Activated effector memory CD4-positive, alpha-beta T cell treated with Interleukin-2 at 50 U/mL for 16 hours (primary cell): ENCODE measurements at places on chromosomes 1 and 21.

- DNase-seq: no peak
These were observed 18.5 kb downstream of the SELL start for GRCh38 chr1:169692756-169693460.

GRCh38 chr1:226097866-226098625 is 35.5 kb downstream of the H3-3A start:
- no peak for DNase-seq

- DNase-seq: no peak
These were observed 207.1 kb downstream of the AKT3 start for GRCh38 chr1:243642936-243643335.

- DNase-seq: no peak
These were observed 56.6 kb downstream of the KIF21B start for GRCh38 chr1:200966934-200967333.

DNA sequence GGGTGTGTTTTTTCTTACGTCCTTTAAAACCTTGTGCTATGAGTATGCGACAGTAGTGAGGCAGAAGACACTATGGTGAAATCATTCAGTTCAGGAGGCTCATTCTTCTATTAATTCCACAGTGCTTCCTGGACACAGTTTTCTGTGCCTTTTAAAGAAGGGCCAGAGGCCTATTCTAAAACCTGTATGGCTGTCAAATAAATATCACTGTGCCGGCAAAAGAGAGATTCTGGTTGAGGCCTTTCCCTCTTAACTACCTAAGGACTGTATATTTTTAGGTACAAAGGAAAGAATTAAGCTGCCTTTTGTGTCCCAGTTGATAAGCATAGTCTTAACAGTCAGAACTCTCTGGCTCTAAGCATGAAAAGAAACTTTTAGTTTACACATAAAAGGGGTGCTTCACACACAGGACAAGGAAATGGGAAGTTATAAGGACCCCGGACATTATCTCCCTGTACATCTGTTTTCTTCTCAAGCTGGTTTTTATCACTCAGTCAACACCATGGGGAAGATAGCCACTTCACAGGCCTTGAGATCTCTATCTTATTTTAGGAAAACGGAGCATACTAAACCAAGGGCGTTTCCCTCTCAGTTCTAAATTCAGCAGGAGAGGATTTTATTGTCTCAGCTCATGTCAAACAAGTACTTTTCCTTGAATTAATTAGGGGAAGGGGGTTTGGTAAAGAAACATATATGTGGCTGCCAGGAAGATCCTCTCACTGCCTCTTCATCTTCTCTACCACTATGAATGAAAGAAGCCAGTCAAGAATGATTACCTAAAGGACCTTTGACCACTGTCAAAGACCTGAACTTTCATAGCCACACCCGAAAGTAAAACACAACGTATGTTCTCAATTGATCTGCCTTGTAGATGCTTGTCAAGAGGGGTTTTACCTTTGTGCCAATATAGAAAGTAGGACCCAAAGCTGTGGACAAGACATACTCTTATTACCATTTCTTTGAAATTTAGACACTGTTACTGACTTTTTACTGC is 71.4 kb upstream of the HSPA13 start:
- no peak for DNase-seq

- DNase-seq: no peak
These were observed 1.7 kb upstream of the FRRS1 start for GRCh38 chr1:99768104-99768503.

DNA sequence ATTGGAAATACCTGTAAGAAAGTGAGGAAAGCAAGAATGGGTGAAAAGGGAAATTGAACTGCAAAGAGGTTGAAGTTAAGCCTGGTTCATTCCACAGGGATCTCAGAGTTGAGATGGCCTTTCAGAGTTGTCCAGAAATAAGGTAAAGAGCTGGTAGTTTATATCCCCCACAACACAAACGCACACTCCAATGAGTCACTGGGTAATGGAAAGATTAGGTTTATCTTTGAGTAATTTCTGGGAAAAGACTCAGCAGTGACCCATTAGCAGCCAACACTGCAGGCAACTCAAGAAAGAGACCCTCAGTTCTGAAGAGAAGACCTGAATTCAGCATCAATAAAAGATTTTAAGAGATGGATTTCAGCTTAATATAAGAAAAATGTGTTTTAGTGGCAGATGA is 485.5 kb downstream of the PTPRC start:
- DNase-seq: no peak

DNA sequence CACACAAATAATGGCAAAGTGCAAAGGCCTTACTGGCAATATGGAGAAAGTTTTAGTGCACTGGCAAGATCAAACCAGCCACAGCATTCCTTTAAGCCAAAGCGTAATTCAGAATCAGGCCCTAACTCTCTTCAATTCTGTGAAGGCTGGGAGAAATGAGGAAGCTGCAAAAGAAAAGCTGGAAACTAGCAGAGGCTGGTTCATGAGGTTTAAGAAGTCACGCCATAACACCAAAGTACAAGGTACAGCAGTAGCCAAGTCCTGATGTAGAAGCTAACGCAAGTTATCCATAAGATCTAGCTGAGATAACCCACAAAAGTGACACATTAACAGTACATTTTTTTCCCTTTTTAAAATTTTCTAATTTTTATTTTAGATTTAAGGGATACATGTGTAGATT is 57.1 kb downstream of the SLC27A3 start:
- no peak for DNase-seq

GRCh38 chr1:1242461-1243265 is 3.9 kb downstream of the C1QTNF12 start:
- no peak for DNase-seq

GRCh38 chr1:46659307-46659870 is 8.8 kb downstream of the ATPAF1 start:
- DNase-seq: no peak

GRCh38 chr1:46719689-46720088 is 775 bp upstream of the EFCAB14 start:
- DNase-seq: no peak

DNA sequence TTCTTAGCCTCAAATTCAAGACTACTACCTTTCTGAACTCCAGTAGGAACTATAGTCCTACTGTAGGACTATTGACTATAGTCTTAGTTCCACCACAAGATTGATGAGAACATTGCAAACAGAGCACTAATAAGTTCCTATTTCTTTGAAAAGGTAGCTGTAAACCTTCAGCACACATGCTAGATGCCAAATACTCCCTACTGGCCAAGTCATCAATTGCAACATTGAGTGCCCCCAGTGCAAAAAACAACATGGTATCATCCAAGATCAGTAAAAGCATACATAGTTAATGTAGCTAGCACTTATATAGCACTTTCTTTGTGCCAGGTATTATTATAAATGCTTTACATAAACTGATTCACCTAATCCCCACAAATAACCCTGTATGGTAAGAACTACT is 99.8 kb downstream of the MRPL39 start:
- DNase-seq: no peak

DNA sequence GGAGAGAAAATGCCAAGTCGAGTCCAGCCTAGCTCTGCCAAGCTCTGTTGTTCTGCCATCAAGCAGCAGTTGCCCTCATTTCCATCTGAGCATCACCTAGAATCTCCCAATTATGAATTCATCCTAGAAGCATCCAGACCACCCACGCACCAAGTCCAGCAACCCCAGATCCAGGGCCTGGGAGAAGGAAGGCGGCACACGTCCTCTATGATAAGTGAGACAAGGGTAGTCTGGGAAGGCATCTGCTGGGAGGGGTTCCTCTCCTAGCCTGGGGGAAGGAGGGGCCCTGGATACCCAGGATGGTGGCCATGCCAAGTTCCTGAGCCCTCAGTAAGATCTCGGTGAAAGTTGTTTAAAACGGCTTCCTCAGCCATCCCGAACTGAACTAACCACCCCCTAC is 70.7 kb downstream of the VWA5B1 start:
- no peak for DNase-seq

DNA sequence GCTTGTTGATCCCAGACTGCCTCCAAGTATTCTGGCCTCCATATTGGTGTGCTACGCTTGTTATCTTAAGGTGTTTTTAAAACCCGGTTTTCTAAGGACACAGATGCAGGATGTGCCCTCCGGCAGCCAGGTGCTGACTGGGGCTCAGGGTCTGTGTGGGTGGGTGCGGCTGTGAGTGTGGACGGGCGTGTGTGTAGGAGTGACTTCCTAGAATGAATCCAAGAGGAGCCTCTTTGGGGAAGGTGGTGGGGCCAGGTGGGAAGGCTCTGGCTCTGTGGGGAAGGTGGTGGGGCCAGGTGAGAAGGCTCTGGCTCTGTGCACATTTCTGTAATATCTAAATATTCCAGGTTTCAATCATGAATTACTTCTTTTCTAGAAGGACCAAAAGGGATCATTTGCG is 12.8 kb upstream of the TSPEAR start:
- DNase-seq: no peak

- no peak for DNase-seq
These were observed 10.2 kb downstream of the SETSIP start for GRCh38 chr1:92065042-92065441.

DNA sequence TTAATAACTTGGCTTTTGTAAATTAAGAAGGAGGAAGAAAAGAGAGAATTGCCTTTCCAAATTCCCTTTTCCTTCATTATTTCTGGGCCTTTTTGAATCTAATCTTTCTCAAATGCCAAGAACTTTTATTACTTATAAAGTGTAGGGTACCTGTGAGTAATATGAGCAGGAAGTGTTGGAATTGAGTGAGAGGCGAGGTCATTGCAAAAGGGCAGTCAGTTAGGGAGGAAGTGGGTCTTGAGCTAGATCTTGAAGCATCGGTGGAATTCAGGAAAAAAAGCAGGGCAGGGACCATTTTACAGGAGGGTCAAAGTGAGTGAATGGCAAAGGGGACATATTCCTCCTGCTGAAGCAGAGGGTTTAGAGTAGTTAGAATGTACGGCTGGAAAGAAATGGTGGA is 23.4 kb downstream of the DDI2 start:
- no peak for DNase-seq

GRCh38 chr1:68129536-68130250 is 79.3 kb upstream of the DIRAS3 start:
- DNase-seq: no peak

DNA sequence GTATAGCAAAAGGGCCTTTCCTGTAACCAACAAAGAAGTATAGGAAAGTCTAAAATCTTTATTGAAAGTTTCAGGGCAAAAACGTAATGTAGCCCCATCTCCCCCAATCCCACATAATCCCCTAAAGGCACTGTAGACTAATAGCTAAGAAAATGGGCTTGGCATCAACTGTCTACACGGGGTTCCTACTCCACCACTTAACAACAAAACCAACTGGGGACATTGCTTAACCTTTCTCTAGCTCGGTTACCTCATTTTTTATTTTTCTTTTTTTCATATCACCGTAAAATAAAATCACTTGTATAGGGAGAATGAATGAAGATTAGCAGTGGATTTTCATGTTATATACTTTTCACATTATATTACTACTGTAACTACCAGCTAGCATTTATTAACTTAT is 12.3 kb downstream of the MACF1 start:
- no peak for DNase-seq

GRCh38 chr1:231603598-231604275 is 22.9 kb upstream of the DISC1 start:
- no peak for DNase-seq

DNA sequence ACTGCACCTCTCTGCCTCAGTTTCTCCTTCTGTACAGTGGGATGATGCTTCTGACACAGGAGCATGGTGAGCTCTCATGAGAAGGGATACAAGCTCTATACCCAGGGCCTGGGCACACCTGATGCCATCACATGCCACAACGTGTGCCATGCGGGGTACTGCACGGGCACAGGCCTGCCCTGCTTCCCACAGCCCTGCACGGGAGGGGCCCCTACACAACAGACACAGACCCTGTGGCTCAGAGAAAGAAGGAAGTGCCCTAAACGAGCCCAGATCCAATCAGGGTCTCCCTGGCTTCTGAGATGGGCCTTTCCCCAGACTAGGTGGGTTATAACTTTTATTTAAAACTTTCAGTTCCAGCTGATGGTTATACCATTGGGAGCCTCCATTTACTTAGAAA is 24.6 kb downstream of the C2CD2 start:
- no peak for DNase-seq

- DNase-seq: no peak
These were observed 11.2 kb downstream of the KIAA1614 start for GRCh38 chr1:180923887-180924286.

DNA sequence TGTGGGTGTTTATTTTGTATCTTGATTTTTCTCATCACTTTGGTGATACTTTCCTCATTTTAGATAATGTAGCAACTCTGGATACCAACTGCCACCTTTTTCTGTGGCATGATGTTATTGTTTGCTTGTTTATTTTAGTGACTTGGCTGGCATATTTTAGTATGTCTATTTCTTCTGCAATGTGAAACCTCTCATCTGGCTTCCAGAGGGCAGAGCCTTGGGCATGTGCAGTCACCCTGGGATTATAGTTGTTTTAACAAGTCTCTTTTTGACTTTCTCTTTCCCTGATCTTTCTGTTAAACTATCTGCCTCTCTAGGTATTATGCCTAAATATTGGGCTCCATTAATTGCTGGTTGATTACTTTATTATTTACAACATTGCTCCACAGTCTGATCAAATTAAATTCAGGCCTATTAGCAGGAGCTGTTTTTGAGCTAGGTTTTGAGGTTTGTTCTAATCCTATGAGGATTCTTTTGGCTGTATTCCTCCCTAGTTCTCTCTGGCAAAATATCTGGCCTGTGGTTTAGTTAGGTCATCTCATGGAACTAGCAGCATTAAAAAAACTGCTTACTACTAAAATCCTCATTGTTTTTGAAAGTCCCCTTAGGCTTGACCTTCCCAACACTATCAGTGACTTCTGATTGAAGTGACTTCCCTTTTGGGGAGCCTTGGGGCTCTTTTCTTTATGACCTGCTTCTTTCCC is 86.4 kb upstream of the FAM78B start:
- DNase-seq: no peak

- DNase-seq: no peak
These were observed 251.7 kb downstream of the BRINP3 start for GRCh38 chr1:190226006-190226405.

DNA sequence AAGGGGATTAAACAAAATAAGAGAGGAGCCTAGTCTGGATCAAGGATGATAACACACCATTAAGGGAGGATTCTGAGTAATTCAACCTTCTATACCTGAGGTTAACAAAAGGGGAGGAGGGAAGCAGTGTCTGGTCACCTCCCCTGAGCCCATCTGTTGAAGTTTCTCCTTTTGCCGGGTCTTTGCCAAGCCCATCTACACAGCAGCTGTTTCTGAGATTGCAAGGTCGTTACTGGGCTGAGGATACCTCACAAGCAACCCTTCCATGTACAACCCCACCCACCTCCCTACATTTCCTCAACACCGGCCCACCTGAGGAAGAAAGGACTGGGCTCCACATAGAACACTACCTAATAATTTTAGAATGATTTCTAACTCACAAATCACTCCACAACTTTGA is 26.3 kb downstream of the LRRC52 start:
- no peak for DNase-seq

GRCh38 chr1:32761253-32761877 is 55.8 kb downstream of the YARS1 start:
- no peak for DNase-seq
